D341Med (cell line): ENCODE measurements at places on chromosomes 4 and X.

DNA sequence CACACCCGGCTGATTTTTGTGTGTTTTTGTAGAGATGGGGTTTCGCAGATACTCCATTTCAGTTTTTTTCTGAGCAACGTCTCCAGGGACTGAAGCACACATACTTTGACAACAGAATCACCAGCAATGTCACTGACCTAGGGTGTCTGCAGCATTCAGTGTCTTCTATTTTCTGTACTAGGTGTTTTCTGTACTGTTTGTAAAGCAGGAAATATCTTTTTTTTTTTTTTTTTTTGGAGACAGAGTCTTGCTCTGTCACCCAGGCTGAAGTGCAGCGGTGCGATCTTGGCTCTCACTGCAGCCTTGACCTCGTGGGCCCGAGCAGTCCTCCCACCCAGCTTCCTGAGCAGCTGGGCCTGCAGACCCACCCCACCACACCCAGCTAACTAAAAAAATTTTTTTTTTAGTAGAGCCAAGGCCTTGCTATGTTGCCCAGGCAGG is 8.9 kb downstream of the ADD1 start:
- no peak for DNase-seq

GRCh38 chr4:186158021-186158813 is 33.1 kb upstream of the CYP4V2 start:
- DNase-seq: no peak

- no peak for DNase-seq
Observed at GRCh38 chrX:39156051-39156450, 354.8 kb downstream of the MID1IP1 start.

DNA sequence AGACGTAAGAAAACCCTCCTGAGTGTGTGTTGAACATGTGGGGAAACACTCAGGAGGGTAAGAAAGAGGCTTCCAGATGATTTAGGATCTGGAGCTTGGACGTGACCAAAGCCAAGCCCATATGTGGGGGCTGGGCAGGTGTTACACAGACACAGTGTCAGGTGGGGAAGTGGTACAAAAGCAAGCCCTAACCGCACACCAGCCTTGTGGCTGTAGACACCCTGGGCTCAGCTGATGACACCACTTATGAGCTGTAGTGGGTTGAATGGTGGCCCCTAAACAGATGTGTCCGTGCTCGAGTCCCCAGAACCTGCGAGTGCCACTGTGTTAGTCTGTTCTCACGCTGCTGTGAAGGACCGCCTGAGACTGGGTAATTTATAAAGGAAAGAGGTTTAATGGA is 25.0 kb upstream of the NSG1 start:
- no peak for DNase-seq

- no peak for DNase-seq
Observed at GRCh38 chrX:115297189-115297588, 7.7 kb downstream of the LUZP4 start.

GRCh38 chr4:25856756-25857155 is 6.0 kb downstream of the SEL1L3 start:
- DNase-seq: no peak

DNA sequence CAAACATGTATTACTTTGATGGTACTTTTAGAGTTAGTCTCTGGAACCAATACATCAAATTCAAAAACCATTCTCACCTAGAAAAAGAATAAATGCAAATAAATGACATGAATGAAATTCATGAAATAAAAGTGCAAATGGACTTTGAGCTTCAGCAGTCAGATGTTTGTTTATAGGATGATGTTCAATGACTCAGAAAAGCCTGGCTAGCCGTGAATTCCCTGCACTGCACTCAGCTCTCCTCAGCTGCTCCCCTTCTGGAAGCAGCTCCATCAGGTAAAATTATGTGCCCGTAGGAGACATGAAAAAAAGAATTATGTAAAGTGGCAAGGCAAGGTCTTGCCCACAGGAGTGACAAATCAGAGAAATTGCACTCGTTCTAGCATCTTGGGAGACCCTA is 390.6 kb downstream of the GPM6A start:
- DNase-seq: no peak

GRCh38 chr4:167233685-167234315 is 494 bp downstream of the SPOCK3 start:
- peak; percentile 62 for DNase-seq

DNA sequence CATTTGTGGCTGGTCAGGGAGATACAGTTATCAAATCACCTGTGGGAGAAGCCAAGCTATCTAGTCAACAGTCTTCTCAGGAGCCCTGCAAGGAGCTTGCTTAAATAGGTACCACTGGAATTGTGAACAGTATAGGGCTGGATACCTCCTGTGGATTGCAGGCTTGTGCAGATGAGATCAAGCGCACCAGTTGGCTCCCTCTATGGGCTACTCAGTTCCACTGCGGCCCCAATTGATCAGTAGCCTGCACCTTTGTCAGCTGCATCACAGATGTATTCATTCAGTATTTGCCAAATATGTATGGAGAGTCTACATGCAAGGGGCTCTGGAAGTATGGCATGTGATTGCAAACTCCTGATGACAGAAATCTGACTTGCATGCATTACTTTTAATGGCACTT is 28.6 kb downstream of the TEX13A start:
- DNase-seq: peak; percentile 38

GRCh38 chrX:9662148-9662547 is 103.5 kb downstream of the GPR143 start:
- DNase-seq: no peak

DNA sequence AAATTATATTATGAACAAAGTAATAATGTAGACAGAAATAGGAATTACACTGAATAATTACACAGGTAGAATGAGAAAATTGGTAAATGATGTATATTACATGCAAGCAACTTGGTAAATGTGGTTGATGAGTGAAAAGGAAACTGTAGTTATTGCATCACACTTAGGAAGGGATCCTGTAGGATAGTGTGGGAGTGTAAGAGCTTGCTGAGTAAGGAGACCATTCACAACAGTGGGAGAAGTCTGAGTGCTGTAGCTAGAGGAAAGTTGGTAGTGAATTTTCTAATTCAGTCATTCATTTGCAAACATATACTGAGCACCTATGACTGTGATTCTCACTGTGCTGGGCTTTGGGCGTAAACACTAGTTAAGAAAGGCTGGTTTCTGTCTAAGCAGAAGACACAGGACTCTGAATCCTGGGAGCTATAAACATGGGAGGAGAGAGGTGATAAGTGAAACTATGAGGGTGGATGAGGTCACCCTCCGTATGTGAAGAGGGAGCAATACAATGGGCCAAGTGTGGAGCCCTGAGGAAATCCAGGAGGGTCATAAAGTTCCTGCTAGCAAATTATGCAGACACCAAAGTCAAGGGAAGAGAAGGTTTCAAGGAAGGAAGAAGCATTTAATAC is 14.2 kb upstream of the CPE start:
- DNase-seq: no peak

DNA sequence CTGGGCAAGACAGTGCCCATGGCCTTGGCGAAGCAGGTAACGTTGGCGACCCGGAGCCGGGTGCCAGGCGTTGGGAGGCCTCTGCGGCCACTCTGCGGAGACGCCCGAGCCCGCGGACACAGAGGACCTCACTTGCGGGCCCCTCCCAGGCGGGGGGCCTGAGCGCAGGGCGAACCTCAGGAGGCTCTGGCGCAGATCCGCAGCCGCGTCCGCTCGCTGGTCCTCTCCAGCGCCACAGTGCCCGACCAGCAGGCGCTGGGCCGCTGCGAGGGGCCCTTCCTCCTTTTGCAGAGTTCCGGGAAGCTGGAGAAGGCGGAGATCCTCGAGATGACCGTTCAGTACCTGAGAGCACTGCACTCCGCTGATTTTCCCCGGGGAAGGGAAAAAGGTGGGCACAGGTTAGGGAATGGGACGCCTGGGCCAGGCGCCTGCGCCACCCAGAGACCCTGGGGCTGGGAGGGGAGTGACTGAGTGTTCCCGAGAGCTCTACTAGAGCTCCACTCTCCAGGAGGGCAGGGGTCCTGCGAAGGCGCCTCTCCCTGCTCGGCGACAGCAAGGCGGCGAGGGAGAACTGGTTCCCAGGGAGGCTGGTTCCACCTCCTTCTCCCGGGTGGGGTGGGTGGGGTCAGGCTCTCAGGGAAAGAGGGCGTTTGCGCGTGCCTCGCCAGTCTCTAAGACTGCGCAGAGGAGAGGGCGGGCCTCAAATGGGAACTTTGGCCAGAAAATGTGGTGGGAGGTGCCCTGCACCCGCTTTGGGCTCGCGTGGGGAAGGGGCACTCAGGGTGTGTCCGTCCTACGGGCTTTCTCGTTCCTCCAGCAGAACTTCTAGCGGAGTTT is 1.4 kb downstream of the HELT start:
- peak; percentile 64 for DNase-seq

DNA sequence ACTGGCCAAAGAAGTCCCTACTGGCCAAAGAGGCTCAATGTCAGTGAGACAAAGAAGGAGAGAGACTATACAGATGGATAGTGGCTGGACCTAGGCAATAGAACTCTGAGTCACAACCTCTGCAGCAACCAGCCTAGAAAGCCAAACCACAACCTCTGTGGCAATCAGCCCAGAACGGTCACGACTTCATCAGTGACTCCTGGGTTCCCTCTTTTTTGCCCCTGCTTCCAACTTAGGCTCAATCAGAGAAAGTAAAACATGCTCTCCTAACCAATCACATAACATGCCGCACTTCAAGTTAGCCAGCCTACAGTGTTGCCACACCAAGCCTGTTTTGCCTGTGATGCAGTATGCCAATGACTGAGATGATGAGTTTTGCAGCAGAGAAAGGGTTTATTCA is 203.4 kb downstream of the ANAPC10 start:
- no peak for DNase-seq

- DNase-seq: peak; percentile 66
Observed at GRCh38 chrX:136953867-136954787, 73.6 kb upstream of the RBMX start.

DNA sequence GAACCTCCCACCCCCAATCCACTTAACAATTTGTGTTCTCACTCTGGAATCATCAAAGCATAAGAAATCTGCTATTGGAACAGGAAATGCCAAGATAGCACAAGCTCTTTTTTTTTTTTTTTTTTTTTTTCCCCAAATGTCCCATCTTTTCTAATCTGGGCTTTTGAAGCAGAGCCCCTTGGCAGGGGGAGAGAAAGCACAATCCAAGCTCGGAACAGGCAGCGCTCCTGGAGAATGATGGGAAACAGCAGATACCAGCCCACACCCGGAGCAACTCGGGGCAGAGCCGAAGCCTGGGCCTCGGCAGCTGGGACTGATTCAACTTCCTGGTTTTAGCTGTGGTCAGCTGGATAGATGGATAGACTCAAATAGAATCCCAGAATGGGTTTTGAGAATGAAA is 235.1 kb downstream of the QDPR start:
- no peak for DNase-seq

GRCh38 chrX:24996096-24996709 is 19.6 kb downstream of the ARX start:
- no peak for DNase-seq

- DNase-seq: peak; percentile 35
Observed at GRCh38 chr4:56575820-56576429, 70.3 kb downstream of the ARL9 start.

GRCh38 chr4:1072830-1073446 is 40.4 kb downstream of the RNF212 start:
- peak; percentile 64 for DNase-seq

DNA sequence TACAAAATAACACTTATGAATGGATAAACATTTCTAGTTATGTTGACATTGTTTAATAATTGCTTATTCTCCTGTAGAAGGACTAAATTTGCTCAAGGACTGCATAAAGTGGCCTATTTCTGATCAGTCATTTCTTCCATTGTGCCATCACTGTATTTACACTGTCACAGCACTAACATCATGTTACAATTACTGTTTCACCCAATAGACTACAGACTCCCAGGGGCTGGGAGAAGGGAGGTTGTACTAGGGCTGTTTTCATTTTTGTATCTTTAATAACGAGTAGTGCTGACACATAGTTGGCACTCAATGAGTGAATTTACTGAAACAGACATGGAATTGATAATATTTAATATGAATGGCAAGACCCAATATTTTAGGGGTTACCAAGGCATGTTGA is 139.5 kb downstream of the SLC10A7 start:
- no peak for DNase-seq

DNA sequence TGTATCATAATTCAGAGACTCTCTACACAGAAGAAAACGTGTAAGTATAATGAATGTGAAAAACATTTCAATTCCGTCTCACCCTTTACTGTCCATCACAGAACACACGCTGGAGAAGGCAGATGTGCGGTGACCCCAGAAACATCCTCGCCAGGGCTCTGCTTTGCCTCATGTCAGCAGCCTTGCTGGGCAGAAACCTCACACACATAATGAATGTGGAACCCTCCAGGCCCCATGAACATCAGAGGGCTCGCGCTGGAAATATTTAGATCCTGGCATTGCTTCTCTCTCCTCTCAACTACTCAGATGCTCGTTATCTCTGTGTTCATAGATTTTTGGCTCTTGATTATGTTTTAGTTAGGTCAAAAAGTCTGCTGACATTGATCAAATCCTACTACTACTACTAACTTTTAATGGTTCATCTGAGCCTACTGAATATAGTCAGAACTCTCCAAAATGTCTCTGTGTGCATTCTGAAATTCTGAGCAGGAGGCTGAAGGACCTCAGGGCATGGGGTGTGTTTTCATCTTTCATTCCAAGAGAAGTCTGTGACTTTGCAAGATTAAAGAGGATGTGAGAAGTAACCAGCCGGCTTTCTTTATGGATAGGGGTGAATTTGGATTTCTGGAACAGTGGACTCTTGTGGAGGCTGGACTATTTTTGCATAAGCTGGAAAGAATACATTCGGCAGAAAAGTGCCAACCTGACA is 27.0 kb downstream of the SMIM43 start:
- no peak for DNase-seq

GRCh38 chr4:118335324-118335723 is 17.5 kb downstream of the PRSS12 start:
- no peak for DNase-seq

- DNase-seq: no peak
Observed at GRCh38 chr4:186204103-186204559, 12.8 kb downstream of the CYP4V2 start.

- peak; percentile 77 for DNase-seq
Observed at GRCh38 chr4:98657531-98658286, 702 bp downstream of the TSPAN5 start.

DNA sequence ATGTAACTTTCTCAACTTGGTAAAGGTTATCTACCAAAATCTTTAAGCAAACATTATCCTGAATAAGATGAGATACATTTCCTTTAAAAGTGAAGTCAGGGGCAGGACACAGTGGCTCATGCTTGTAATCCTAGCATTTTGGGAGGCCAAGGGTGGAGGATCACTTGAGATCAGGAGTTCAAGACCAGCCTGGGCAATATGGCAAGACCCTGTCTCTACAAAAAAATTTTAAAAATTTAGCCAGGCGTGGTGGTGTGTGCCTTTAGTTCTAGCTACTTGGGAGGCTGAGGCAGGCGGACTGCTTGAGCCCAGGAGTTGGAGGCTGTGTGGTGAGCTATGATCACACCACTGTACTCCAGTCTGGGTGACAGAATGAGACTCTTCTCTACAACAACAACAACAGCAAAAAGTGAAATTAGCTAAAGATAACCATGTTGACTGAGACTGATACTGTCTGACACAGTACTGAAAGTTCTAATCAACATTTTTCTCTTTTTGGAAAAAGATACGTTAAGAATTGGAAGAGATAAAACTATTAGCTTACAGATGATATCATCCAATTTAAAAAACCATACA is 4.9 kb downstream of the DCAF16 start:
- DNase-seq: no peak

- no peak for DNase-seq
Observed at GRCh38 chr4:111957116-111957515, 188.1 kb upstream of the FAM241A start.

GRCh38 chrX:119999087-119999634 is 55.6 kb upstream of the NKAP start:
- DNase-seq: no peak
